ENCODE measurements at places on chromosomes 4 and X. TPM values are rescaled to one million over a fixed set of nuclear protein-coding genes. Genes with fewer than 3 reads are reported as not detected.

Gene HTATSF1
- 39.7 TPM for total RNA-seq

DNA sequence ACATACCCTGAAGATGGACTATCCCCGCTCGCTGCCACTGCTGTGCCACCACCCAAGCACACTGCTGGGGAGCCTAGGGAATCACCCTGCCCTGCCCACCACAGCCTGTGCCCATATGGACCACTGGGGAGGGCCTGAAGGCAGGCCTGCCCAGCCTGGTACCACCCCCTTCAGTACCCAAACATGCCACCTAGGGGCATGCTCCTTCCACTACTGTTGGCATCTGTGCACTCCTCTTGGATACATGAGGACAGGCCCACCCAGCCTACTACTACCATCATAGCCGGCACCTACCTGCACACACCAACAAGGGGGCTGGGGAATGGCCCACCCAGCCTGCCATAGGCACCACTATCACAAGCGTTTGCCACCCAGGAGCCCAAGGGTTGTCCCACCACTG lies 30.1 kb upstream of the PRDX4 start:
- no peak for ATAC-seq

DNA sequence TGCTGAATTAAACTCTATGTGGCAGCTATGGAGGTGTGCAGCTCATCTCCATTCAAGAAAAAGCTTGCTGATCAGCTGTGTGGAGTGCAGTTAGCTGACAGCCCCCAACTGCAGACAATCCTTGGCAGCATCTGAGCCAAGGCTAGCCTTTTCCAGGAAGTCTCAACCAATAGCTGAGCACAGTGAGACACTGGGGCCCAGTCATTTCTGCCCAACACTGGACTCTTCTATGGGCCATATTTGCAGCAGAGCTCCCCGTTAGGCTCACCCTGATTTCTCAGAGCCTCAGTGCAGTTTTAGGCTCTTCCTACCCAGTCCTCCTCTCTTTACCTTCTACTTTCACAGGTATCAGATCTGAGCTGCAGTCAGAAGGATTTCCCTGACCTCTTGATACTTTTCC lies 12.9 kb downstream of the DDX53 start:
- no peak for ATAC-seq

DNA sequence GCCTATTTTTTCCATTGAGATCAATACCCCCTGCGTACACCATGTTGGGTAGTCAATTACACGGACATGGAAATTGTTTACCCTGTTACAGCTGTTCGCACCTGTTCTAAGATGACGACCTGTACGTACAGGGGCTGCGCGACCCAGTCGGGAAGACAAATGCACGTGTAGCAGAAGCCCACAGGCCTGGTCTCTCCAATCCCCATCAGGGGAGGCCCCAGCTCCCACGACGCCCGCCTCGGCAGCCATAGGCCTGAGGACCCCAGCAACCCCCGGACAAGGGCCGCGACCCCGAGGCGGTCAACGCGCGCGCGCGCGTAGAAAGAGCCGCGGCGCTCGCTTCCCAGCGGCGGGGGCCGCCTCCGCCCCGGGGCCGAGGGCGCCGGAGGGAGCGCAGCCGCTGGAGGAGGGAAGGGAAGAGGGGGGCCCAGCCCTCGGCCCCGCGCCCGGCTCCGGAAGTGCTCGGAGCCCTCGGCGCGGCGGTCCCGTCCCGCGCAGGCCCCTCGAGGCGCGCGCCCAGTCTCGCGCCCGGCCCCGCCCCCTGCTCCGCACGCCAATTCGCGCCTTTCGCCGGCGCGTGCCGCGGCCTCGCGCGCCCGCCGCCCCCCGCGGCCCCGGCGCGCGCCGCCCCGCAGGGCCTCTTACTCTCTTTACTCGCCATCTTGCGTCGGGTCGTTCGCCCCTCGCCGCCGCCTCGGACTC lies 618 bp downstream of the RBBP7 start:
- ATAC-seq = peak; percentile 42

DNA sequence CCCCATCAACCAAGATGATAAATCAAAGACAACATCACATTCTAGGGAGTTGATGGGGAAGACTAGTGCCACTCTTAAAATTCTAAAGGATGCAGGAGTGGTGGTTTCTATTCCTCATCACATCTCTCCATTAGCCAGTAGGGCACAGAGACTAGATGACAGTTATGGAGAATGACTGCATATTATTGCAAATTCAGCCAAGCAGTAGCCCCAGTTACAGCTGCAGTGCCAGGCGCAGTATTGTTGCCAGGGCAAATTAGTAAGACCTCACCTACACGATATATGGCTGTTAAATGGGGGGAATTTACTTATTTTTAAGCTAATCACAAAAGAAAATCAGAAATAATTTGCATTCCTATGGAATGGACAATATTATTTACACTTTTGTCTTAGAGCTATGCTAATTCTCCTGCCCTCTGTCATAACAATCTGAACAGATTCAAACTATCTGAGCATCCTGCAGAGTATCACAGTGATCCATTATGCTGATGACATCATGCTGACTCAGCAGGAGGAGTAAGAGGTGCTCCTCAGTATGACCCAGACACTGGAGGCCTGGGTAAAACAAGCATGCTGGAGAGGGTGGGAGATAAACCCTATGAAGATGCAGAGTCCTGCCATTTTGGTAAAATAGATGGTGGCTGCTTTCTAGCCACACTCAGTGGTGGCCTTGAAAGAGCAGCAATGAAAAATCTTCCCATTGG lies 24.7 kb downstream of the ETNPPL start:
- ATAC-seq = peak; percentile 32

GRCh38 chr4:95835672-95836071 lies 4.2 kb upstream of the PDHA2 start:
- ATAC-seq = no peak

Gene ATP1B4
- not detected for total RNA-seq

DNA sequence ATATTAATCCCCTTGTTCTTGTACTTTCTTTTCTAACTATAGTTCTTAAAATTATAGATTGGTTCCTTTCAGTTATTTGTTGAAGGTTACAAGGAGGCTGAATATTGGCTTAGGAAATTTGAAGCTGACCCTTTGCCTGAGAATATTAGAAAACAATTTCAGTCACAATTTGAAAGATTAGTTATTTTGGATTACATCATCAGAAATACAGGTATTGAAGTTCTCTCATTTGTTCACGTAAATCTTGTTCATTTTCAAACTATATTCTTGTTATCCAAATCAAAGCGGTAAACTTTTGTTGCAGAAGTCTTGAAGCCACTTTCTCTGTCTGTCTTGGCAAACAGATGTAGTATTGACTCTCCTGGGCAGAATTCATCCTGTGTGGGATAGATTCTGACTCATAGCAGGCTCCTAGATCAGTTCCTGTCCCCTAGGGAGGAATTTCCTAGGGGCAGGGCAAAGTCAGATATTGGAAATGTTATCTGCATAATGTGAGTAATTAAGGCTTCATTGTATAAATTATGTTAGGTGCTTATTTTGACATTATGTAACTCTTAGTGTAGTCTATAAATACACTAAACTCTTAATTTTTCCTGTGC lies 25.2 kb downstream of the PI4K2B start:
- ATAC-seq = no peak

DNA sequence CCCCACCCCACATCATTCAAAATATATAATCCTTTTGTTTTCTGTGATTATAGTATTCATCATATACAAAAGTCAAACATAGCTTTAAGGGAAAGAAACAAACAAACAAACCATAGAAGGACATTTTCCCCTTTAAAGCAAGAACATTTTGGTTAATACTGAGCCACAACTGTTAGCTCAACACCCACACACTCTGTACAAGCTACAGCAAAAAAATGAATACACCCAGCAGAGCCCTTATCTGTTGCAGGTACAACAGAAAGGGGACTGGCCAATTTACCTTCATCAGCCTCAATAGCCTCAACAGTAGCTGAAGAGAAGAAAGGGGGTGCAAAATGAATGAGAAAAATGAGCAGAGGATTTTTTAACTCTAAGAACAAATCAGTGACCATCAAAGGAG lies 318.4 kb downstream of the PPP3CA start:
- no peak for ATAC-seq

DNA sequence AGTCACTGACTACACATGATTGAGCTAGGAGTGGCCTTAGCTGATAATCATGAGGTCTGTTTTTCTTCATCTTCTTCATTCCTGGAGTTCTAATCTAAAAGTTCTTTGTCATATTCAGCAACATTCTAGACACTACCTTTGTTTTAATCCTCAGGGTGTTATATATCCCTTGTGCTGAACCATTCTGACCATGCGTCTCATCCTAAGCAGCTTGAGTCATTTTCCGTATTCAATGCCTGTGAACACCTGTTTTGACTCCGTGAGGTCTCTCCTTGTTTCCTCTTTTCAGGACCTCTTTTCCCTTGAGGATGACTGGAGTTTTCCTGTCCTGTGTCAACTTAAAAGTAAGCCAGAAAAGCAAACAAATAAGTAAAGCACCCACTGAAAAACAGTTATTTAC lies 597.9 kb downstream of the GBA3 start:
- peak; percentile 64 for ATAC-seq

DNA sequence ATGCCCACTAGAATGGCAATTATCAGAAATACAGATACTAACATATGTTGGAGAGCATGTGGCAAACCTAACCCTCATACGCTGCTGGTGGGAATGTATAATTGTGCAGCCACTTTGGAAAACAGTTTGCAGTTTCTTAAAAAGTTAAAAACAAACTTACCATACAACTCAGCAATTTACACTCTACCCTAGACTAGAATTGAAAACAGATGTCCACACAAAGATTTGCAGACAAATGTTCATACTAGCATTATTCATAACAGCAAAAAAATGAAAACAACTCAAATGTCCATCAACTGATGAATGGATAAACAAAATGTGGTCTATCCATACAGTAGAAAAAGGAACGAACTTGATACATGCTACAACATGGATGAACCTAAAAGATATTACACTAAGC lies 64.4 kb downstream of the SLC9A7 start:
- ATAC-seq = no peak

Gene TRPC5OS
- not detected for total RNA-seq

- no peak for ATAC-seq
Observed at GRCh38 chr4:4873203-4873602, 13.7 kb downstream of the MSX1 start.

- ATAC-seq = no peak
Observed at GRCh38 chrX:53095796-53096195, 1.9 kb downstream of the KANTR start.

GRCh38 chr4:165009493-165010227 lies 22.1 kb upstream of the TRIM60 start:
- ATAC-seq = peak; percentile 93

- no peak for ATAC-seq
Observed at GRCh38 chrX:40971736-40972135, 113.5 kb upstream of the USP9X start.

Gene CLDN2
- not detected for total RNA-seq

DNA sequence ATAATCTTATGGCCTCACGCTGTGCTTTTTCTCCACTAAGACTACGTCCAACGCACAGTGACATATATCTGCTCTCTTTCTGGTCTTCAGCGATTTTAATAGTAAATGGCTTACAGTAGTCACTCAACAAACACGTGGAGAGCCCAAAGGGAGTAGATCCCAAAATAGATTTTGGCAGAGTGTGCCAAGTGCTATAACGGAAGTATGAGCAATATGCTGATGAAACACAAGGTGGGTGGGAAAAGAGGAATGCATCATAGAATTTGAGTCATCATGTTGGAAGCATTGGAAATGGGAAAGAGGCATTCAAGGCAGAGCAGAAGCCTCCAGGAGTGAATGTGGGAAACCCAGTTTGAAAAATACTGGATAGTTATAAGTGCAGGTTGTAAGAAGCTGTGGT lies 129.1 kb upstream of the LDB2 start:
- no peak for ATAC-seq

DNA sequence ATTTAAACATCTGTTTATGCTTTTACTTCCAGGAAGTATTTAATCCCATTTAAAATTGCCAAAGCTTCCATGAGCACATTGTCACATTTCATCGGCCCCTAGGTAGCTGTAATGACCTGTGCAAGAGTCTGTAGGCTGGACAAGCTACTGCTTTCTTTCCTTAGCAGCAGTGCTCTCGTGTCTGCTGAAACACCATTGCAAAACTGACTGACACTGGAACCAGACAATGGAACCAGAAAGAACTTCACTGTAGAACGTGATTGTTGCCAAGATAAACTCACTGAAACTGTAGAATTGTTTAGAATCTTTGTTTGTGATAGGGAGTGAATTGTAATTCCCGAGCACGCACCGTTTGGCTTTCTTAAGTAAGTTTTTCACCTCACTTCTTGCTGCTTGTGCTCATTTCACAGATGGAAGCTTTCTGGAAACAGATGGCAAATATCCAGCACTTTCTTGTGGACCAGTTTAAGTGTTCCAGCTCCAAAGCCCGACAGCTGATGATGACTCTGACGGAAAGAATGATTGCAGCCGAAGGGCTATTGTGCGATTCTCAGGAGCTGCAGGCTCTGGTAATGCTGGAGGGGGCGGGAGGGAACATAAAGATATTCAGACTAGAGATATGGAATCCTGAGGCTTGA lies 36.9 kb downstream of the EVC start:
- no peak for ATAC-seq

DNA sequence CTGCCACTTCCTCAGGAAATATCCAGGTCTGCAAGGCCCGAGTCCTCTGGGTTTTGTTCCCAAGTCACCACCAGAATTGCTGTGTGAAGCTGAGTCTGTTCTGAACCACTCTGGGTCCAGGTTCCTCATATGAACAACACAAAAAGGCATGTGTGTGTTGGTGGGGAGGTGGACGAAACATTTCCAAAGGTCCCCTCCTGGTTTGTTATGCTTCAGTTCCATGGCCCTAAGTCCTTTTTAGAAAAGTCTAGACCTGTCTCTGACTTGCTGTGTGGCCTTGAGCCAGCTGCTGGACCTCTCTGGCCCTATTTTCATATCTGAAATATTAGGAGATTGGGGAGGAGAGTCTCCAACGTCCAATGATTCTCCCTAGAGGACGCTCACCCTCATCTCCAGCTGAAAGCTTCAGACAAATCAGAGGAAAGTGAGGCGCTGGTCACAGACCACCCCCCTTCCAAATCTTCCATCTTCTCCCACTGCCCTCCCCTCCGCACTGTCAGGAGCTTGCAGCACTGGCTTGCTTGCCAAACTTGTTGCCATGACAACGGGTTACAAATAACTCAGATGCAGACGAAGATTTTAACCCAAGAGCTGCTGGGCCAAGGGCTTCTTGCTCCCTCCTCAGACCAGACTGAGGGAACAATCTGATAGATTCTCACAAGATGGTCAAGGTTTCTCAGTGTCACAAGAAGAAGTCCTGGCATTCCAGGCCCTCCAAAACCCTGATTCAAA lies 64.5 kb downstream of the SMC1A start:
- ATAC-seq = no peak

Gene CHIC2
- total RNA-seq = 12.8 TPM

Gene PROM1
- not detected for total RNA-seq

GRCh38 chr4:185192059-185192458 lies 11.7 kb downstream of the CFAP97 start:
- ATAC-seq = no peak

- no peak for ATAC-seq
Observed at GRCh38 chr4:141352909-141353525, 132.3 kb downstream of the ZNF330 start.

GRCh38 chr4:71392109-71392508 lies 53.3 kb downstream of the SLC4A4 start:
- ATAC-seq = no peak

DNA sequence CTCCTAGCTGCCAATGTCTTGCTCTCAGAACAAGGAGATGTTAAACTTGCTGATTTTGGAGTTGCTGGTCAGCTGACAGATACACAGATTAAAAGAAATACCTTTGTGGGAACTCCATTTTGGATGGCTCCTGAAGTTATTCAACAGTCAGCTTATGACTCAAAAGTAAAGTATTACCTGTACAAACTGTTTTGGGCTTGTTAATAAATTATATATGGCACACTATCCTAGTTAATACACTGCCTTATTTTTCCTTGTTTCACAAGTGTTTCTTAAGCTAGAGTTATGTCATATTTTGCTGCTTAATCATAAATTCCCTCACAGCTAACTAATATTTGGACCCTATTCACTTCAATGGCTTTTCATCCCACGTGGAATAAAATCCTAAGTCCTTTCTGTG lies 45.3 kb downstream of the STK26 start:
- ATAC-seq = no peak
